HTR-8/SVneo (cell line): ENCODE measurements at places on chromosomes 7 and 10.

- no peak for DNase-seq
Measured at GRCh38 chr7:147658392-147658967, 932.1 kb upstream of the C7orf33 start.

DNA sequence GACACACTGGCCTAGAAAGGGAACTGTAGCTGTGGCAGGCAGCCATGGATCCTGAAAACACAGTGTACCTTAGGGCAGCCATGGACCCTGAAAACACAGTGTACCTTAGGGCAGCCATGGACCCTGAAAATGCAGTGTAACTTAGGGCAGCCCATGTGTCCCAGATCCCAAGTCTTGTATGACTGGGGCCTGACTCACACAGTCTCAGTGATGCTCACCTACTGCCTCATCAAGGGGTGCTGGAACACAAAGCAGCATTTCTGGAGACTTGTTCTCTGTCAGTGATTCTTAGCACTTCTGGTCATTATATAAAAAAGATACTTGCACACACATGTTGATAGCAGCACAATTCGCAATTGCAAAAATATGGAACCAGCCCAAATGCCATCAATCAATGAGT, 70.2 kb upstream of the LAMB4 start:
- DNase-seq = no peak

DNA sequence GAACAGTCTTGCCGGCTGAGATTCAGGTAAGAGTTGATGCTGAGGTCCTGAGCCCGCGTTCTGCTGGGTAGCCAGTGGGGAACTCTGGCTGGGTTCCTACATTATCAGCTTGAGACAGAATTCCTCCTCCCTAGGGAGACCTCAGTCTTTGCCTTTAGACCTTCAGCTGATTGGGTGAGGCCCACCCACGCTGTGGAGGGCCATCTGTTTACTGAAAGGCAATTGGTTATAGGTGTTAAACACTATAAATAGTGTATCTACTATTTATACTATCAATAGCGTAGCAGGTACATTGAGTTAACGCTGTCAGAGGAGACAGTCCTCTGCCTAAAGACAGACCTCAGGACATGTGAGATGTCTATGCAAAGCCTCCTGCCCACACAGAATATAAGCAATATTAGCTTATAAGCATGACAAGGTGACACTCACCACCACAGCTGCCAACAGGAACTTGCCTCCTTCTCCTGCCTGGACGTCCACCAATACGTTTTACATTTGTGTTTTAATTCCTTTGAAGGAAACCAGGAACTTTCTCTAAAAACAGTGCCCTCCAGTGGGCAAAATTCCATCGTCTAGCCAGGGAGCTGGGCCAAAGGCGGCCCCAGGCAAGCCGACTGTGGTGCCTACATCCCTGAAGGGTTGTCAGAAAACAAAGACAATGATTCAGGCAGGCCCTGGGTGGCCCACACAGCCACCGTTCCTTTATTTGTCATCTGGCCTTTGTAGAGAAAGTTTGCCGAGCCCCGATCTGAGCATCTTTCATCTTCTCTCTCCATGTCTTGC, 58.8 kb downstream of the INSIG1 start:
- DNase-seq = peak; percentile 28

DNA sequence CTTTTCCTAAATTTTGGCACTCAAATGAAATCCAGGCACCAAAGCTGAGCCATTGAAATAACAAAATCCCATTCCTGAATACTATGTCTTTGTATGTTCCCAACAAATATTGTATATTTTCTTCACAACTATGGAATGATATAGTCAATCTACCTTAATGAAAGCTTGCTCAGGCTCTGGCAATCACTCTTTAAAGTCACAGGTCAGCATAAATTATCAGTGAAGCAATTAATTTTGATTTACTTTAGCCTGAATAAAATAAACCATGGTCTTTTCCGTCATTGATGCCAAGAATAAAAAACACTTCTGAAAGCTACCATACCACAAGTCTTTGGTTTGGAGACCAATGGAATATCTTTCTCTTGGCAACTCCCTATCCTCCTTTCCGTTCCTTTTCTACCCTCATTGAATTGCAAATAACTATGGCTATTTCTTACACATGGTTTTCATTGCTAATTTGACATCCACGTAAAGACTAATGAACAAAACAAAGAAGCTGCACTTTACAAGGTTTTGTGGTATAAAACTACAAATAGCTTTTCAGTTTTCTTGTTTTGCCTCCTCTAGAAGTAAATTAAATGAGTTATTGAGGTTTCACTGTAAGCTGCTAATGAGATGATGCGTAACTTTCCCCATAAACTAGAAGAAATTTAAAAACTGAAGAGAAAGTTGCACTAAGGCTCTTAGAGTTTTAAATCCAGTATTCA, 166.6 kb downstream of the TAX1BP1 start:
- no peak for DNase-seq

DNA sequence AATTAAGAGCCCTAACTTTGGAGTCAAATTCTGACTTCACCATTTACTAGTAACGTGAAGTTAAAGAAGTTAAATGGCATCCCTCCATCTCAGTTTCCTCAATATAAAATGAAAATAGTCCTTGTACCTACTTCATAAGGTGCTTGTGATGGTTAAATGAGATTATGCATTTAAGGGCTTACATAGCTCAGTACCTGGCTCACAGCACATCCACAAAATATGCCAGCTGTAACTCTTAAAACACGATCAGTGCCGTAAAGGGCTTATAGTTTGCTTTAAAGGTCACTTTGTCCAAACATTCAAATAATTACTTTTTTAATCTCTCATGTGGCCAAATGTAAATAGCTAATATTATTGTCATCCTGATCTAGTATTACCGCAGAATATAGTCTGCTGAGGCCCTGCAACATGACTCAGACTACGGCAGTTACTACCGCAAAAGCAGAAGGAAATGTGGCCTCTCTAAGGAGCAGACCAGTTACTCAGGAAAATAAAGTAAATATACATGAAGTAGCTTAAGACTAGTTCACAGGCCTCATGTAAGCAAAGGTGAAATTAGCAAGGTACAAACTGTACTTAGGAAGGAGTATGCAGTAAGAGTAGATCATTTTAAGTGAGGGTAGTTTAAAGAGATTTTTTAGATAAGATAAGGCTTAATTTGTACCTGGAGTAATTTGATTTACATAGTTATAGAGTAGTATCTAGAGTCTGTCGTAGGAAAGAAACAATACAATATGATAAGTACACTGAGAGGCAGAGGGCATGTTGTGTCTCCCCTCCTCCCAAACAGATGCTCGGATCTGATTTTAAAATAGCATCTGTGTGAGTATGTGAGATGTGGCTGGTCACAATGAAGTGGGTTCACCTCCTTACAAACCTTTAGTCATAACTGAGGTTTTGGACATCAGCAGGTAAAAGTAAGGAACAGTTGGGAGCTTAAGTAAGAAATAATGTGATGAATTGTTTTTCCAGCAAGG, 13.1 kb downstream of the CASP2 start:
- no peak for DNase-seq

DNA sequence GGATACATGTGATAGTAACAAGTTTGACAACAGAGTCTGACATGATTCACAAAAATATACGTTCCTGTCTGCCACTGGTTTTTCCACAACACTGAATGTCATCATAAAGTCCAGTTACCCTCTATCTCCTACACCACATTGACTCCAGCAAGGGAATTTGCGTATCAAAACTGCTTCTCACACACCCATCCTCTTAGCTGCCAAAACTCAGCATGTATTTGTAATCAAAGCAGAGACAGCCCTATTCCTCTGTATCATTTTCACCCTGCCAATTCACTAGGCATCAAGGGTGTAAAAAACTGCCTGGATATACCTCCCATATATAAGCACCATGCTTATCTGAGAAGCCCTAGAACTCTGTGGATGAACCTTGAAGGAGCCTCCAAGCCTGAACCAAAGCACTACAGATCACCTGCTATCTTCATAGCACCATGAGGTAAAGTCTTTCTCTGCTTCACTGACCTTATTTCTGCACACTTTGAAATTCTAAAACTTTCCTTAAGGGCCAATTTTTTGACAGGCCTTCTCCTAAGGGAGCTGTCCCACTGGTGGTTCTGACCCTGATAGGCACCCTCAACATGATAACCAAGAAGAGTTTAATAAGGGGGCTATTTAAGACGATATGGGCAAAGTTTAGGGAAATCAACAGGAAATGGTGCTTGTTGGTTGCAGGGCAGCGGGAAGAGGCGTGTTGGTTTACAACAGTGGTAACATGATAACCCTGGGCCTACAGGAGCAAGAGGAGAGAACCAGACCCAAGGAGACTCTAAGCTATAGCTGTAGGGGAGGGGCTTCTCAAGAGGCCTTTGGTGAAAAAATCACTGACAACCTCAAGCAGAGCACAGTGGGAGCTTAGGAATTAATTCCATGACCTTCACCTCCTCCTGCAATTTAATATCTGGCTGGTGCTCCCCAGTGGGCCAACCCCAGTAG, at the start of gene IFIT1B:
IFIT1B (plus strand) TSS at position 352 of the 933 bp plus-strand sequence; CDS start at position 432, 80 bp downstream.
- no peak for DNase-seq

DNA sequence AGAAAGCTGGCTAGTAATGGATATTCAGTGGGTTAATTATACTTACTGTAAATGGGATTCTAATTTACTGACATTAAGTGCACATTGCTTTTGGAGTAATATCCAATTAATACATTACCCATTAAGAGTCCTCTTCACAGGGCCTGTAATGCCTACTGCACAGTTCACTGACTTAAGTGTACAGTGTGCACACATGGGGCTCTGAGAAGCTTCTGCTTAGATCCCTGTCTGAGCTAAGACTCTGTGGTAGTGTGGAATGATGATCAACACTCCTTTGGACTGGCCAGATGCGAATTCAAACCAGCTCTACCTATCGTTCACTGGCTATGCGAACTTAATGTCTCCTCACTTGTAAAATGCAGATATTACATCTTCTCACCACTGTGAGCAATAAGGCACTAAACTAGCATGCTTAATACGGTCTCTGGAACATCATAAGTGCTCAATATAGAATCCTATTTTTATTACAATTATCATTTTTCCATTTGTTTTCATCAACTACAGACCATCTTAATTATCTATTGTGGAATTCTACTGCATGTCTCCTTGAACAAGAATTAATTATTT, 53.8 kb upstream of the SEC61G start:
- DNase-seq = no peak

GRCh38 chr10:8405596-8405995, 351.1 kb downstream of the GATA3 start:
- no peak for DNase-seq

DNA sequence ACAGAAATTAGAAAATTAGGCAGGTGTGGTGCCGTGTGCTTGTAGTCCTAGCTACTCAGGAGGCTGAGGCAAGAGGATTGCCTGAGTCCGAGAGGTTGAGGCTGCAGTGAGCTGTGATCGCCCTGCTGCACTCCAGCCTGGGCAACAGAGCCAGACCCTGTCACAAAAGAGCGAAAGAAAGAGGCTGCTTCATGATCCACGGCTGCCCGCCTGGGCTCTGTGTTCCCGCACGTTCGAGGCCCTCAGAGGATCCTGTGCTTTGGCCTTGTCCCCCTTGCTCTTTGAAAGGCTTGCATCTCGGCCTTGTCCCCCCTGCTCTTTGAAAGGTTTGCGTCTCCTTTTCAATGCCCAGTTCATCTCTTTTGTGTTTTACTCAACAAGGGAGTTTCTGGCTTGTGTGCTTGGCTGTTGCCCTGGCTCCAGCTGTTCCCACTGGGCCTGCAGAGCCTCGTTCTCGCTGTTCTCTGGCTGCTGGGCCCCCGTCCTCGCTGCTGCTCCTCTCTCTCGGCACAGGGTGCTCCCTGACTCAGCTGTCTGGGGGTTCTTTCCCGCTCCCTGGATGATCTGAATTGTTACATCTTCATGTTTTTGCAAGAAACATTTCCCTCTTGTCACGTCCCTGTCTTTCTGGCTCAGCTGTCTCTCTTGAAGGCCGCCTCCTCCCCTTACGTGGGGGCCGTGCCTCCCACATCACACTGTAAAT, 45.1 kb upstream of the INPP5A start:
- DNase-seq = no peak

DNA sequence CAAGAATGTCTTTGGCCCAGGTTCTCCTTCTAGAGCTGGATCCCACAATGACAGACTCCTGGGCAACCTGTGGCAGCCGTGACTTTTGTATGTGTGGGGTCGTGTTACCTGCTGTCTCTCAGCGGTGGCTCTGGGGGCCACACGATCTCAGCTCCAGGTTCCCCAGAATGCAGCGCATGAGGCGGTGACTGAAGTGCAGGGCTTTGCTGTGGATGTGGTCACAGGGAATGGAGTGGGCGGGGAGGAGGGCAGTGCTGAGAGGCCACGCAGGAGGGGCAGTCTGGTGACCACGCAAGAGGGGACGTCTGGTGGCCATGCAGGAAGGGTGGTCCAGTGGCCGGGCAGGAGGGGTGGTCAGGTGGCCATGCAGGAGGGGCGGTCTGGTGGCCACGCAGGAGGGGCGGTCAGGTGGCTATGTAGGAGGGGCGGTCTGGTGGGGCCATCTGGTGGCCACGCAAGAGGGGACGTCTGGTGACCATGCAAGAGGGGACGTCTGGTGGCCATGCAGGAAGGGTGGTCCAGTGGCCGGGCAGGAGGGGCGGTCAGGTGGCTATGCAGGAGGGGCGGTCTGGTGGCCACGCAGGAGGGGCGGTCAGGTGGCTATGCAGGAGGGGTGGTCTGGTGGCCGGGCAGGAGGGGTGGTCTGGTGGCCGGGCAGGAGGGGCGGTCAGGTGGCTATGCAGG, 112.7 kb downstream of the ACTR3B start:
- no peak for DNase-seq

- no peak for DNase-seq
Measured at GRCh38 chr7:15478401-15478800, 83.4 kb downstream of the AGMO start.

GRCh38 chr10:77021966-77022490, 615.6 kb downstream of the KCNMA1 start:
- no peak for DNase-seq

- no peak for DNase-seq
Measured at GRCh38 chr10:103467406-103467805, 8.7 kb upstream of the CALHM1 start.

DNA sequence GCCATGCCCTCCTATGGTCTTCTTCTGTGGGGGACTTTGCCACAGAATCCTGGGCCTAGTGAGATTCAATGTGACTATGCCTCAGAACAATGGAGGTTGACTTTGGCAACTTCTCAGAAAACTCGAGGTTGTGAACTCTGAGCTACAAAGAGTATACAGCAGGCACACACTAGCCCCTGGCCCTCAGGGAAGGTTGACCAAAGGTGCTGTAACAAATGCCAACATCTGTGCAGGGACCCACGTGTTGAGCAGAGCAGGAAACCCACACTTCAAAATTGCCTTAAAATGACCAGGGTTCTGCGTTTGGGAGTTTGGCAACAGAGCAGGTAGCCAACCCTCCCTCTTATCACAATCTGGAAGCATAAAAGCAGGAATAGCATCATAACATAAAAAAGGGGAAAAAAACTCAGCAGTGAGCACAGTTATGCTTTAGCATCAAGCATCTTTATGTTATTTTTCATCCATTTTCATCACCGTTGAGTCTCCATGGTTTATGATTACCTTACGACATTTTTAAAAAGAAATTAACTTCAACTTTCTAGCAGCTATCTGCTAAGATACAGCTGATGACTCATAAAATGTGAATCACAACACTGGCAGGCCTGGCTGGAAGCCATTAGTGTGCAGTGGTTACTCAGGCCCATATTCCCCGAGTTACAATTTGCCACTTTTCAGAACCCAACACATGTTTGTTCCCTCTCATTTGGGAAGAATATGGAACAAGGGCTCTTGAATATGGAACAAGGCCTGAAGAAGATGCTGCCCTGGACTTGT, 11.1 kb downstream of the PRLHR start:
- DNase-seq = peak; percentile 6

- DNase-seq = no peak
Measured at GRCh38 chr7:155247479-155248365, 50.0 kb upstream of the INSIG1 start.

- no peak for DNase-seq
Measured at GRCh38 chr7:122688400-122688998, 10.4 kb downstream of the RNF133 start.
